ENCODE measurements at places on chromosomes 3 and 15.

- DNase-seq, result no peak
Observed at GRCh38 chr15:37528432-37528831, 406.0 kb upstream of the TMCO5A start.

- no peak for DNase-seq
Observed at GRCh38 chr3:127147291-127147885, 45.5 kb upstream of the PRR23E start.

DNA sequence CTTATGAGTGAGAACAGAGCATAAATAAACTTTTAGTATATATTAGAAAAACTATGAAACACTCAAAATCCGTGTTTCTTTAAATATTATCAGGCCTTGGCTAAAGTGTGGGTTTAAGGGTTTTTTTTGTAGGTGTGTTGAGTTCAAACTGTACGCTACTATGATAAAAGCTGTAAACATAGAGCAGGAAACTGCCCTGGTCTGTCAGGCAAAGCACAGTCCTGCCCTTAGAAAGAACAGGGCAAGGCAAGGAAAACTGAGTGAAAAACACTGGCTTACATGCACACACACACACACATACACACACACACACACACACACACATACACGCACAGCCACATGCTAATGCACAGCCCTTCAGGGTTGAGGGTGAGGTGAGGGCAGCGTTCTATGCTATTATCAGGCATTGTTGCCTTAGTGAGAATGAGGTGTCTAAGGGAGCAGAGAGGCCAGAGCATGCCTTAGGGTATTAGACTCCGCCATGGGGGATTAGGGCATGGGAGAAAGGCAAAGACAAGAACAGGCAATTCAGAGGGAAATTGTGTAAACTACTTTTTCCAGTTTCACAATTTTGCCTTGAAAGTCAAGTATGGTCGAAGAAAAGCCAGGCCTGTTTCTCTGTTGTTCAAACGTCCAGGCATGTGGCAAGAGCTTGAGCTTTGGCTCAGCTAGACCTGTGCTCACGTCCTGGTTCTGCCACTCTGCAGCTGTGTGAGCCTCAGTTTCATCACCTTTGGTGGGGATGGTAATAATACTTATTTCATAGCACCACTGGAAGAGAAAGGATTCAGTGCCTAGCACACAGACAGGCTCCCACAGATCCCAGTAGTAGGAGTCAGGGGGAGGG, 36.3 kb upstream of the TPM1 start:
- peak; percentile 51 for DNase-seq

- no peak for DNase-seq
Observed at GRCh38 chr15:71701808-71702207, 108.5 kb upstream of the NR2E3 start.

DNA sequence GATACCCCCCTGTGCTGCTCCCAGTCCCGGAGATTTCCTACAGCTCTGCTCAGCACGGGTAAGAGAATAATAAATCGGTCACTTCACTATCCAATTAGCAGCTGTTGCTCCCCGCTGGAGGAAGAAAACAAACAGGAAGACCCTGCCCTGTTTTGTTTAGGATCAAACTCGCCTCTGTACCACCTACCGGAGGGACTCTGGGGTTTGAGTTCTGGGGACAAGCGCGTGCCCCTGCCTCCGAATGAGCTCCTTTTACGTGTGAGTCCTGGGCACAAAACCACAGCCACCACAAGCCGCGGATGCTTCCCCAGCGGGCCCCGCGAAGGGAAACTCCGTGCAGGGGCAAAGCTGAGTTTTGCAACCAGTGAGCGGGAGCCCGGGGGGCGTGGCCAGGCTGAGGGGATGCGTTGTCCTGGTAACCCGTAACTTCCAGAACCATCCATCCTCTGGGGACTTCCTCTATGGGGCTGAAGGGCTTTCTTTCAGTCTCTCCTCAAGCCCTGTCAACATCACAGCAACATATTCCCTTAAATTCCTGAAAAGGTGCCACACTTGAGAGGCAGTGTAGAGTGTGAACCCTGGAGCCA, 315.7 kb upstream of the PROK2 start:
- peak; percentile 74 for DNase-seq

DNA sequence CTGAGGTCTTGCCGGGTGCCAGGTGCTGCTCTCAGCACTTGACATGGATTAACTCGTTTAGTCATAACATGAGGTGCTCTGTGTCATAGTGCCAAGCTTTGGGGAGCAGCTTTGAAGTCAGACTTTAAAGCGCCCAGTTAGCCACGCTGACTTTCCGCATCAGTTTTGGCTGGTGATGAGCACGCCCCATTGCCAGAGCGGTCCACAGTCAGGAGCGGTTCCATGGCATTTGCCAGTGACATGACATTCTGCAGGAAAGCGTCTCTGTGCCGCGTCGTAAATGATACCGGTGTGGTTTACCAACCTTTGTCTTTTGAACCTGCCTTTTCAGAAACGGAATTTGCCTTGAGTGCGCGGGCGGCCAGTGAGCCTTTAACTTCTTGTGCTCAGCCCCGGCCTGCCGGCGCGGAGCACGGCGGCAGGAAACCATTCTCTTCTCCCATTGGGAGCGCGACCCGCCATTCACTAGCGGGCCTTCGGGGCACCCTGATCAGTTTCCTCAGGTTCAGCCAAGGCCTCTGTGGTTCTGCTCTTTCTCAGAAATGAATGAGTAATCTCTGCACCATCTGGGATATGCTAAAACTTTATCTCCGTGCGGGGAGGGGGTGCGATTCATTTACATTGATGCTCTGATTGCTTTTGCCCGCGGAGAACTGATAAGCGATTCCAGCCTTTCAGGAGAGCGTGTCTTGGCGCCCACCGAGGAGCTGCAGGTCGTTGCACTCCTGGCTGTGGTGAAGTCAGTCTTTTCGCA, 1.7 kb upstream of the SLC2A2 start:
- peak; percentile 97 for DNase-seq

GRCh38 chr3:16738451-16738850, 133.2 kb upstream of the DAZL start:
- DNase-seq, result no peak

DNA sequence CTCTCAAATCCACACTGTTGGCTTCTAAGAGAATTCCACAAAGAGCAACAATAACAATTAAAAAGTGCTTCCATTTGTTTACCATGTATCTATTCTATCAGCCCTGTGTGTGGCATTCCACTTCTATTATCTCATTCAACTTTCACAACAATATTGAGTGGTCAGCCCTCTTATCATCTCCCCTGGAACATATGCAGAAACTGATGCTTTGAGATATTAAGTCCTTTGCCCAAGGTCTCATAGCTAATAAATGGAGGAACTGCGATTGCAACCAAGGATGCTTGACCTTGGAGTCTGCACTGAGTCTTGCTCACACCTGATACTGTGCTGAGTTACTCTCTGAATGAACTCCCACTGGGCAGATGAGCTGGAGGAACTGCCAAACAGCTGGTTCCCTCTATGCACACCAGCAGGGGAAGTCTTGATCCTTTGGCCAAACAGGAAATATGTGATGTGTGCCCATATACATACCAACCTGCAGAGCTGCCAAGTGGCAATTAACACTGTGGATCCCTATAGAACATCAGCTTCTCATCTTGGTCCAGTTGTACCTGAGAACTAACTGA, 144.7 kb upstream of the WNT5A start:
- peak; percentile 58 for DNase-seq

GRCh38 chr15:85036716-85037115, 55.1 kb downstream of the PDE8A start:
- no peak for DNase-seq

DNA sequence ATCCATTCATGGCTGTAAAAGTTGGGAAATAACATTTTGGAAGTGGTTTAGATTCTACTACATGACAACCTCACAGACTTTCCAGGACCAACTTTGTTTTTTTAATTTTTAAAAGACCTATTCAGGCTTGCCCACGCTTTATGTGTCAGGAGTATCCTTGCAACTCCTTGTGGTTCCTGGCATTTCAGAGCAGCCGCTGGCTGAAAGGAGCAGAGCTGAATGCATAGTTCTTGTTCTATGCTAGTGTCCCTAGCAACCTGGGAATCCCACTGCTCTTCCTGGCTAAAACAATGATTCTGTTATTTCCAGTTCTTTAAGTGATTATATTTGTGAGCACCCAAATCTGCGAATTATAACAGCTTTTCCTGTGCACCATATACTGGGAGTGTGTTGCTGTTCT, 34.9 kb downstream of the CP start:
- DNase-seq, result no peak

GRCh38 chr3:59288951-59289350, 239.1 kb upstream of the CFAP20DC start:
- DNase-seq, result no peak

DNA sequence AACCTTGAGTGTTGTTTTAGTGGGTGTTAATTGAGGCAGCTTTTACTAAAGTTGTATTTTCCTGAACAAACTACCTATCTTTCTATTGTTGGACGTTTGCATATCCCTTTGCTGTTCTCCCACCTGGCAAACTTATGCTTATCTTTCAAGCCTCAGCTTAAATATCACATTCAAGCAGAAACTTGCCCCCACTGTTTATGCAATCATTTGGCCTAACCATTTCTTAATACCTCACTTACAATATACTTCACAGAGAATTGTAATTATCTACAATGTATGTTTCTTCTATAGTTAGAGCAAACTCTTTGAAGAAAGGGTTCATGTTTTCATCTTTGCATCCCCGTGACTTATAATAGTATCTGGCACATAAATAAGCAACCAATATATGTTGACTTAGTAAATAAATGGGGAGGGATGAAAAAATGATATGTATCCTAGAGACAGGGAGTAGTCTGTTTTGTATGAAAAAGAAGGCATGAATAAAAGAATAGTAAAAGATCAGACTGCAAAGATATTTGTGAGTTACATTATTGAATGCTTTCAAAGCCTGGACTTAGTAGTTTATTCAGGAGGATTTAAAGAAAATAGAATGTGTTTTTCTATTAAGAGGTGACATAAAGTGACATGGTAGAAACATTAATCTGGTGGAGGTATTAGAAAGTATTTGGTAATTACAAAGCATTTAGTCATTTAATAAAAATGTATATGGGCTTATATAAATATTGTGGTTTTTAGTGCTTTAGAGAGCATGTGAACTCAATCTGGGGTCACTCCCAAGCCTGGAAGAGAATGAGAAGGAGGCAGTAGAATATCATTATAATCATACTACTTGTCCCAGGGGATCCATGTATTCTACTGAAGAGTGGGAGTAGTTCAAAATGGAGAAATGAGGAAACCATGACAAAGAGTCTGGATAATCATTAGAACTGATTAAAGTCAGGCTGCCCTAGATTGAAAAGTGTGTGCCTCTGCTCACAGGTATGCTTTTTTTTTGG, 60.0 kb upstream of the DCBLD2 start:
- DNase-seq, result peak; percentile 73

DNA sequence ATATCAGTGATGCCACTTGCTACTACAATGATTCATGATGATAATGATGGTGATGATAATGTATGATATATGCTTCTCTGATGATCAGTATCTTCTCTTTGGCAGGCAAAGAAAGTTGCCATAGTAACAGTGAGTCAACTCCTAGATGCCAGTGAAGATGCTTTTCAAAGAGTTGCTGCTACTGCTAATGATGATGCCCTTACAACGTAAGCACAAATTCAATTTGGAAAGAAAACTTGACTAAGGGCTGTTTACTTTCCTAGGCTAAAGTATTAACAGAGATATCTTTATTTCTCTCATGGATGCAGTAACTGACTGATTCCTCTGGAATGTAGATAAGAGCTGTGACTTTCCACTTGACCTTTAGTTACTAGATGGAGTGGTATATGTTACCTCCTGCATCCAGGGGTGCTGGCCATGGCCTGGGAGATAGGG, 27.8 kb downstream of the ADGRG7 start:
- peak; percentile 34 for DNase-seq

DNA sequence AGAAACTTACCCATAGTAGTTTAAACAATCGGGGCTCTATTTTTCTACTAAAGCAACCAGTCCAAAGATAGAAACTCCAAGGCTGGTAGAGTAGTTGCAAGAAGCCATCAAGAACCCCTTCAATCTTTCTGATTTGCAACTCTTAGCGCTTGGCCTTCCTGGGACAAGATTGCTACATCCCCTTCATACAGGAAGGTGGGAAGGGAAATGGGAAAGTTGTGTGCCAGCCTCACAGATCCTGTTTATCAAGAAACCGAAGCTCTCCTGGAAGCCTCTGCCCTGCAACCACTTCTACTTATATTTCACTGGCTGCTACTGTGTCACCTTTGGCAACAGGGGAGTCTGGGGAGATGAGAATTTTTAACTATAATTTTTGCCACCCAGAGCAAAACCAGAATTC, 46.2 kb downstream of the OSBPL10 start:
- DNase-seq, result no peak

- peak; percentile 28 for DNase-seq
Observed at GRCh38 chr3:188559072-188559429, 405.1 kb downstream of the LPP start.

GRCh38 chr15:62462268-62462667, 297.2 kb upstream of the C2CD4B start:
- no peak for DNase-seq

DNA sequence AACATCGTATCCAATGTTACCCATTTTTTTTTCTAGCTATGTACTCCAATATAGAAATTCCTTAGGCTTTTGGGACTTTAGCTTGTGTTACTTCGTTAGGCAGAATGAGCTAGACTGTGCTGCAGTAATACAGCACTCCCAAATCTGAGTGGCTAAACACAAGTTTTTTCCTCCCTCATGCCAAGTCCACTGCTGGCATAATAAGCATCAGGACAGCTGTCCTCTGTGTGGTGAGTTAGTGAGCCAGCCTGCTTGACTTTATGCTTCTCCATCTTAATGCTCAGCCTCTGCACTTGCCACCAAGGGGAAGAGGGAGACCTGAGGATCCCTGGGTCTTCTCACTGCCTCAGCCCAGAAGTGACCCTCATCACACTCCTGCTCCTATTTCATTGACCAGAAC, 18.2 kb upstream of the ACOX2 start:
- DNase-seq, result no peak

- DNase-seq, result no peak
Observed at GRCh38 chr3:167777356-167777755, 41.8 kb downstream of the SERPINI1 start.

GRCh38 chr3:103048068-103048722, 613.4 kb downstream of the ZPLD1 start:
- DNase-seq, result peak; percentile 38

GRCh38 chr3:197912741-197913476, 37.1 kb upstream of the RPL35A start:
- DNase-seq, result peak; percentile 47

DNA sequence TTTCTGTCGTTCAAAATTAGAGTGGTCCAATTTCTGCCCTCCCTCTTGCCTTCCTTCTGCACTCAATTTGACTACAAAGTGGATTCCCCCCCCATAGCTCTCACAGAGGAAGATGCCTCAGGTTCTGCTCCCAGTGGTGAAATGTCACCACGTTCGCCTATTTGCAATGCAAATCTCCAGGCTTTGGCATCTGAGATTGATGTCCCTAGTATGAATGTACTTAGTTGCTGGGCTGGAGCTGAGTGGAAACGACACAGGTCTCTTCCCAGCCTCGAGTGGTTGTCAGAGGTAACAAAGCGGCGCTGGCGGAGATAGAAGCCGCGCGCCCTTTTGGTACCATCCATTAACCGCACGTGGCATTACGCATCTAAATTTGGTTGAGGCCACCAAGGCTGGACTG, 860.1 kb downstream of the MCTP2 start:
- DNase-seq, result no peak

DNA sequence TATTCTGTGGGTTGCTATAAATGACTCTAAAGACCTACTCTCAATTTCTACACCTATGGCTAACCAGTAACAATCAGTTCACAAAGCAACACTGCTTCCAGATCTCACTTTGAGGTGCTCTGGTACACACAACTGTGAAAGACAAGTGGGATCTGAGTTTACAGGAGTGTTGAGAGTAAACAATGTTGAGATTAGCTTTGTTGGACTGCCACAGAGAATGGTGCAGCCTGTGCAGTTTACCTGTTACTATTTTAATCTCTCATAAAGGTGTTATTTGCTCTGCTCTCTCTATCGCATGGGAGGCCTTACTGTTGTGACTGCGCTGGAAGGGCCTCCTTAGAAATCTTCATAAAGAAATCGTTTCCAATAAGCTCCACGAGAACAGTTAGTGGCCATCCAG, 112.0 kb downstream of the SOX2 start:
- DNase-seq, result no peak
